ENCODE measurements at places on chromosomes 12 and 14.

- DNase-seq, result no peak
Measured at GRCh38 chr12:132783917-132784531, 22.4 kb upstream of the ANKLE2 start.

DNA sequence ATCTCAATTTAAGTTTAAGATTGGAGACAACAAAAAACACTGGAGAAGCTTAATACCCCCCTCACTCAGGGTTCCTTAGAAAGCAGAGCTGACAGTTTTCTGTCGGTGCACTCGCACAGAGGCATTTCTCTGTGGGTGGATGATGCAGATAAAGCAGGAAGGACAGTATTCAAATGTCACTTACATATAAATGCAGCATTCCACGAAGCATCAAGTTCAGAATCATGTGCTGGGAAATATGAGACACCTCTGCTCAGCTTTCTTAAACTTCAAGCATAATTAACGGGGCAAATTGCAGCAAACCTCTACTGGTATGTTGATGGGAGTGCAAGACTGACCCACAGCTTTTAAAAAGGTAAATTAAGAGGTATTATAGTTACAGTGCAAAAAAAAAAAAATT lies 68.7 kb downstream of the DICER1 start:
- no peak for DNase-seq

DNA sequence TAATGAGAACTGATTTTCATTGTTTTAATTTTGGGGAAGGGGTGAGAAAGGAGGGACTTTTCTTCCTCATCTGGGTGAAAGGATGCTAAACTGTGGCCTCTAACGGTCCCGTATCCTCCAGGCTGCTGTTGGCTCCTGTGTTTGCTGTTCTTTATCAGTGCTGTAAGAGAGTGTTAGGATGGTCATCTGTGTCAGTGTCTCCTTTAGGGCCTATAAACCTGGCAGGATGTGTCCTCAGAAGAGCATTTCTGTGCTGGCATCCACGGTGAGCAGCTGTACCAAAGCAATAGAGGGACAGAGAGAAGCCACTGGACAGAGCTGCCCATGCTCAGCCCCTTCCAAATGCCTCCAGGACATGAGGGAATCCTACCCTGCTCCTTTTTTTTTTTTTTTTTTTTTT lies 253.1 kb downstream of the ZFP36L1 start:
- no peak for DNase-seq

DNA sequence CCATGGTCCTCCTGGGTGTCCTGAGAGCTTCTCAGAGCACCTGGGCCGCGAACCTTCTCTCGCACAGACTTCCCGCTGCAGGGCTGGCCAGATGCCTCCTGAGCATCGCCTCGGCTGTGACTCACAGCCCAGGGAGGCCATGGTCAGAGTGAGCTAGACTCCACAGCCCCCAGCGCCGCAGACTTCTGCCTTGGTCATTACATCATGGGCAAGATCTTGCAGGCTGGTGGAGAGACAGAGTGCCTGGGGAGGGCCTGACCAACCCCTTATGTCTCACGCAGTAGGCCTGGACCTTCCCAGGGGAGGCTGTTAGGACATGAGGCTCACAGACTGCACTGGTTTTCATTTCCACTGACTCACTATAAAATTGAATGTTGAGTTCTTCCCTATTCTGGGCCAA lies 41.8 kb downstream of the SMOC1 start:
- DNase-seq, result no peak

DNA sequence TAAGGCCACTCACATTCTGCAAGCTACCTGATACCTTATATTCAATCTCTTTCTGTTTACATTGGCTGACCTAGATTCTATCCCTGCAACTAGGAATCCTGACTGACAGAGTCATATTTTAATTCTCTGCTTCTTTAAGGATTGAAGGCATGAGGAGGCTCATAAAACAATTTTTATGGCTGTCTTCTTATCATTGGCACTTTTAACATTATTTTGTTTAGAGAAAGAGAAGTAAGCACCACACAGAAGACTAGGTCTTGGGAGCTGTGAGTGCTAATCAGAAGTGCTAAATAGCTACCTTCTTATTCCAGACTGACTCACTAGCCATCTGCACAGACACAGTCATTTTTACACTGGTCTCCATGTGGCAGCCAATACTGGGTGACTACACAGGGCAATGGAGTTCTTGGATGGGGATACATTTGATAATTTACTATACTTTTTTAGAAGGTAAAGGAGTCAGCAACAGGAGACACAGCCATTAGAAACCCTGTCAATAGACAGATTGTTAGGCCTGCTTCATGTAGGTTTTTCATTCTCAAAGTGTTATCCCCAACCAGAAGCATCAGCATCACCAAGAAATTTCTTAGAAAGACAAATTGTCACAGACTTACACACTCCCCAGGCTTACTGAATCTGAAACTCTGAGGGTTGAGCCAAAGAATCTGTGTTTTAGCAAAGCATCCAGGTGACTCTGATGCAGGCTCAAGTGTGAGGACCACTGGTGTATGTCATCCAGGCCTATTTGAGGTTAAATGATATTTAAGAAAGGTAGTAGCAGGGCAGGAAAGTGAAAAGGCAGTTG lies 214.1 kb downstream of the DUSP6 start:
- no peak for DNase-seq

DNA sequence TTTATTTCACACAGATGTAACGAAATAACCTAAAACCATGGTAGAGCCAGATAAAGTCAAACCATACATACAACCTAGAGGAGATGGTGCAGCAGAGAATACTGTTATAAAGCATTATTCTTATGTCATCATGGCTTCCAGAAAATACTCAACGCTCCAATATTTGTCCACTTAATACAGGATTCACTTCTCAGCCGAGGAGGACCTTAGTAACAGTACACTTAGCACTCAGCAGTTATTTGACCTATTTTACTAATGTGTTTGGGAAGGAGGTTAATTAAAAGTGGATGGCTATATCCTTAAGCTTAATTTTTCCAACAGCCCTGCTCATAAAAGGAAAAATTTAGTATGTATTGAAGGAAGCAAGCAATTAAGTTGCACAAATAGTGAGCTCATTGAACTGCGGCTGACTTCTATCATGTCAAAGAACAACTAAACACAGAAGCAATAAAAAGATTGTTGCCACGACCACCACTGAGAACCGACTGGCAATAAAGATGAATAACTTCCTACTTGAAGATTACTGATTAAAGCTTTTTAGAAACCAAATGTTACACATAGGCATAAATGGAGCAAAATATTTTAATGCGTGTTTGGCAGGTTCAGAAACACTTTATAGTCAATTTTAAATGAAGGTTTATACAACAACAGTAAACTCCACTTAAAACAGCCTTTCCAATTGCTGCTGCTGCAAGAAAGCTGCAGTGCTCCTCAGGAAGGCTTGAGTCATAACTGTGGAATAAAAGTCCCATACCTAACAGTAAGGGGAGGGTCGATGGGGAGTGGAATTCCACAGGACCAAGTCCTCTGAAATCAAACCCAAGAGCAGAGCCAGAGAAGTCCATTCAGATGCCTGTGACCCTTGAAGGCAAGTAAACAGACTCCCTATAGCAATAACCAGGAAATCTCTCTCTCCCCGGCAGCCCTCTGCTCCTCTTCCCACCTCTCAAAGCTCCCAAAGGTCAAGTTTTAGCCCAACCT lies 218.9 kb upstream of the CDKN3 start:
- no peak for DNase-seq

GRCh38 chr14:106309423-106309822 lies 783.0 kb downstream of the TMEM121 start:
- DNase-seq, result no peak

GRCh38 chr12:113891739-113892520 lies 74.2 kb downstream of the RBM19 start:
- DNase-seq, result no peak

- DNase-seq, result no peak
Measured at GRCh38 chr12:54719691-54720090, 71.5 kb upstream of the DCD start.

DNA sequence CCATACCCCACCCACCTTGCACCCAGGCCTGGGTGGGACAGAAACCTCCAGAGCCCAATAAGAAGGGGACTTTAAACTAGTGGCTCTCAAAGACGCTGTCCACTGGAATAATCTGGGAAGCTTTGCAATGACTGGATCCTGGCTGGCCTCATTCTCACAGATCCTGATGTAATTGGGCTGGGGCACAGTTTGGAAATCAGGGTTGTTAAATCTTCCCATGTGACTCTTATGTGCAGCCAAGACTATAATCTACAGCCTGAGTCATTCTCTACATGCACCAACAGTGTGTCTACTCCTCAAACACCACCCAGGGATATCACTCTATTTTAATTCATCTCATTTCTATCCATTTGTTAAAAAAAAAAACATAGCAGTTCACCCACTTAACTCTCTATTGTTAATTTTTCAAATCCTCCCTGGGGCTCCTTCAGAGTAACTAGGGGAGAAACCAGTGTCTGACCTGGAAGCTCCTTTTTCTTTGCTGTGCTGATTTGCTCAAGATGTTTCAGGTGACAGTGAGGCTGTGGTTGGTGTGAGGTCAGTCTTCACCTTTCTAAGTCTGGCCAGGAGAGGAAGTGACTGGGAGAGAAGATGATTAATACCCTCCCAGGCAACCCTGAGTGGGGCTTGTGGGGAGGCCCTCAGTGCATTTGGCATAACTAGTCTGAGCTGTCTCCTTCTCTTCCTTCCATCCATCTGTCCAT lies 211.6 kb upstream of the SFSWAP start:
- no peak for DNase-seq

DNA sequence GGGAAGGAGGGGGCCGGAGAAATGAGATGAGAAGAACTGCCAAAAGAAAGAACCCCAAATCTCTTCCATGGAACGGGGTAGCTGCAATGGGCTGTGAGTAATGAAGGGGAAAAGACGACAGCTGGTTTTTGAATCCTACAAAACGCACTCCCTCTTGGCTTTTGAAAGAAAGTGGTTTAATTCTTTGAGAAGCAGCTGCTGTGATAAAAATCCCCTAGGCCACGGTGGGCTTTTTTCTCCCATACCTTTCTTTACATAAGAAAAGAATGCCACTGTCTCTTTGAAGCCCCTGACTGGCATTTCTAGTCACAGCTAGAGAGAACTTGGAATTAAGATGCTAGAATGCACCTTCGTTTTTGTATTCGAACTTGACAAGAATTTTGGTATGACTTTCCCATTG lies 486.1 kb downstream of the GLT1D1 start:
- DNase-seq, result no peak
